Activated naive CD4-positive, alpha-beta T cell (primary cell): ENCODE measurements at places on chromosomes 3 and 15.

GRCh38 chr15:40420071-40420713 is 14.6 kb downstream of the IVD start:
- DNase-seq: no peak

DNA sequence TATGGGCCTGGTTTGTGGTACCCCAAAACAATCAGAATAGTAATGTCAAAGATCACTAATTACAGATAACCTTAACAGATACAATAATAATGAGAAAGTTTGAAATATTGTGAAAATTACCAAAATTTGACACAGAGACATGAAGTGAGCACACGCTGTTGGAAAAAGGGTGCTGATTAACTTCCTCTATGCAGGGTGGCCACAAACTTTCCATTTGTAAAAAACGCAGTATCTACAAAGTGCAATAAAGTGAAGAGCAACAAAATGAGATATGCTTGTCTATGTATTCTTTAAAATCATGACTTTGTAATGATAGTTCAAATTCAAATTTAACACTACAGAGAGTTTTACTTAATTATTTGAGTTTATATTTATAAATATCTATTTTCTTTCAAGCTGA is 7.6 kb upstream of the TIGIT start:
- DNase-seq: no peak

- no peak for DNase-seq
These were observed 85.8 kb downstream of the PPCDC start for GRCh38 chr15:75109021-75109735.

- DNase-seq: no peak
These were observed 42.3 kb downstream of the MITF start for GRCh38 chr3:69781593-69781992.

DNA sequence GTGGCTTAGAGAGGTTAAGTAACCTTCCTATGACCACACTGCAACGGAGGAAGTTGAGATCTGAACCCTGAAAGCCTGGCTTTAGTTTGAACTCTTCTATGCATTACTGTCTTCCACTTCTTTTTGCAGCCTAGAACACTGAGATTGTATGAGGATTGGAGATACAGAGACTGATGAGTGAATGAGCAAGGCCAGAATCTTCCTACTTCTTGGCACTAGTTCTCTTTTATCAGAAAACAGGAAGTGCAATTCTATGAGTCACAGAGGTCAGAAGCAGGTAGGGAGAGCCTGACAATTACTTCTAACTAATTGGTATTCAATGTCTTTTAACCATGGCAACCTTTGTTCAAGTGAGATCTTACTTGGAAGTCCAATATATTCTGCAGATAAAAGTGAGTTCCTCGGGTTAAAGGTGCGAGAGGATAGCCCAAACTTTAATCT is 219.0 kb downstream of the SHQ1 start:
- no peak for DNase-seq

- no peak for DNase-seq
These were observed 29.4 kb downstream of the AADAC start for GRCh38 chr3:151843275-151843674.

GRCh38 chr15:85620690-85621049 is 174.1 kb downstream of the KLHL25 start:
- DNase-seq: no peak

- DNase-seq: peak; percentile 61
These were observed 8.4 kb upstream of the GNAI2 start for GRCh38 chr3:50227390-50228183.

DNA sequence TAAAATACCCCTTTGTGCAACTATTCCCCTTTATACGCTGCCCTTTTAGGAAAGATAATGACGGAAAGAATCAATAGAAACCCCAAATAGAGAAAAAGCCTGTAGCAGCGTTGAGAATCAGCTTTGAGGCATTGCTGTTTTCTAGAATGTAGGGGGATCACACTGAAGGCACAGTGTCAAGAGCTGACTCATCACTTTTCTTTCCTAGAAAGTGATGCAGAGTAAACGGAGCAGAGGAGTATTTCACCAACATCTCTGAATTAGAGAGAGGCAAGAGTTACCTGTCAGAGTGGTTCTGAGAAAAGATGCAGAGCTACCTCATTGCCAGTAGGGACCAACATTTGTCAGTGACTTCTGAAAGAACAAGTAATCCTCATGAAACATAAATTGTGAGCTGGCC is 269.8 kb upstream of the TMC3 start:
- DNase-seq: no peak

- no peak for DNase-seq
These were observed 41.9 kb upstream of the TUBGCP5 start for GRCh38 chr15:23081271-23081670.

- no peak for DNase-seq
These were observed 242.3 kb downstream of the LPP start for GRCh38 chr3:188396251-188396650.

GRCh38 chr3:60010781-60011180 is 961.0 kb upstream of the CFAP20DC start:
- DNase-seq: no peak

DNA sequence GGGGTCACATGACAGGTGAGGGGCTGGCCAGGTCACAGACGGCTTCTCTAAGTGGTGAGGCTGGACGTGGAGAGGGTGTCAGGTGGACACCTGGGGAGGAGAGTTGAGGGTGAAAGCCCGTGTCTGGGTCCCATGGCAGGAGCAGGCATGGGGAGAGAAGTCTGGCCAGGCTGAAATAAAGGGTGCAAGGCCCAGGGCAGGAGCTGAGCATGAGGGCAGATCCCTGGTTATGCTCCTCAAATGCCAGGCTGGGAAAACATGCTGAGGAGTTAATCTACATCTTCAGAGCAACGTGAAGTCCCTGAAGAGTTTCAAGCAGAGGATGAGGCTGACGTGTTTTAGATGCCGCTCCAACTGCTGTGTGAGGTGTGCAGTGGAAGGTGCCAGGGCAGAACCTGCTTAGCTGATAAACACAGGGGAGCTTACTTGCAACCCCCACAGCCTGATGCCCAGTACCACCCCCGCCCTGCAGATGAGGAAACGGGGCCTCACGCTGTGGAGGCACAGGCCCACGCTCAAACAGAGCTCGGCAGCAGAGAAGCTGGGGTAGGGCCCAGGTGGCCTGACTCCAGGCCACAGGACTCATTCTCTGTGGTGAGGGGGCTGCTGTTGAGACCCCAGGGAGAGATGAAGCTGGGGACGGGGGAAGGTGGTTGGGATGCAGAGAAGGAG is 40.5 kb downstream of the HCN4 start:
- DNase-seq: no peak

DNA sequence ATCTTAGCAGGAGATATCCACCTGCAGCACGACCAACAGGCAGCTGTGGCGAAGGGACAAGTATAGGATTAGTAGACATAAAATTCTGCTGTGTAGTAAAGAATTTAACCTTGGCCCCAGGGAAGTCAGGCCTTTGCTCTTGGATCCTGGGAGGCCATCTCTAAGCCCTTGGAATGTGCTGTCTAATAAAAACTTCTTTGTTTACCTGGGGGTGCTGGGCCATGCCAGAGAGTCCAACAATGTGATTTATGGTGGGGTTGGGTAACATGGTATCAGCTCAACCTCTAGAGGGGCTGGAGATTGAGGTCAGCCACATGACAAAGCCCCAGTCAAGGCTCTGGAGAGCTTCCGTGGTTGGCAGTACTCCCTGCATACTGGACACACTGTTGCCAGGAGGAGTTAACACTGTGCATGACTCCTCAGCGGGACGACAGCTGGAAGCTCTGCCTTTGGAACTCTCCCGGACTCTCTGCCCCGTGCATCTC is 52.4 kb downstream of the HEG1 start:
- no peak for DNase-seq

DNA sequence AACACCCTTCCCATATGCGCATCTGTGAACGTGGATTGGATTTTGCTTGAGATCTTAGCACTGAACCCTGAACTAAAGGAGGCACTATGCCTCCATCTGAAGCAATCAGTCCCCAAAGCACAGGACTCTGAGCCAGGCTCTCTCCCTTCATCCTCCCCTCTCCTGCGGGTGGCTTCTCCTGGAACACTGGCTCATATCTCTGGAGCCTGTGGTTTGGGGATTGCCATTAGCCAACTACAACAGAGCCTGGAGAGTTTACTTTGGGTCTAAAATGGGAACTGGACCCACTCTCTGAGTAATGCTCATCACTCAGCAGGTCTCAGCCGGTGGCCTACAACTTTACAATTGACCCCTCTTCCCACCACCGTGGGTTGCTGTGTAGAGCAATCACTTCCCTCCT is 190.8 kb upstream of the HES1 start:
- DNase-seq: no peak

DNA sequence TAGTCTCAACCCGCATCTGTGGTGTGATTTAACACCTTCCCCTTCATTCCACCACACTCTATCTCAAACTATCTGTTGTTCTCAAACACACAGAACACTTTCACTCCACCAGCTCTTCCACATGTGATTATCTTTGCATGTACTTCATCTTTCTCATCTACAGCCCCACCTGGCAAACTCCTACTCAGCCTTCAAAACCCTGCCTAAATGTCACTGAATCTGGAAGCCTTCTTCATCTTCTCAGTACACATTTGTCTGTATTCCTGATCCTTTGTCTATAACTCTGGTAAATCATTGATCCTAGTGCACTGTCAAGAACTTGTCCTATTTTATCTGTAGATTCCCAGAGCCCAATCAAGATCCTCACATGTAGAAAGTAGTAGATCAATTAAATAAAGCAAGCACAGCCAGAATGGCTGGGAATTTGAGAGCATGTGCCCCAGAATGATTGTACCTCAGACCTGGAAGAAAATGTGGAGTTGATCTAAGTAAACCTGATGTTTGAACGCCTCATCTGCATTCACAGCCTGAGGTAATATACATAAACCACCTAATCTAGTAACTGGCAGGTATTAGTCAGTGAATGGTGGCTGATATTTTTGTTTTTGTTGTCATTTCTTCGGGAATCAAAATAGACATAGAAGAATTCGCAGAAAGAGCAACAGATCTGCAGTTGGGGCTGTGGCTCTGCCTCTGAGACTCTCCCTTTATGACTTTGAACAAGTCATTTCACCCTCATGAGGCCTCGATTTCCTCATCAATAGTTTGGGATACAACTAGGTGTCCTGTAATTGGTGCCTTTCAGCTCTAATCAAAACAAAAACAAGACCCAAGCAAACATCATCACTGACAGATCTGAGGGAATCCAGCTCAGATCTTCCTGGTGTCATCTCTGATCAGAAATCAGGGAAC is 28.0 kb upstream of the MAGEF1 start:
- no peak for DNase-seq

DNA sequence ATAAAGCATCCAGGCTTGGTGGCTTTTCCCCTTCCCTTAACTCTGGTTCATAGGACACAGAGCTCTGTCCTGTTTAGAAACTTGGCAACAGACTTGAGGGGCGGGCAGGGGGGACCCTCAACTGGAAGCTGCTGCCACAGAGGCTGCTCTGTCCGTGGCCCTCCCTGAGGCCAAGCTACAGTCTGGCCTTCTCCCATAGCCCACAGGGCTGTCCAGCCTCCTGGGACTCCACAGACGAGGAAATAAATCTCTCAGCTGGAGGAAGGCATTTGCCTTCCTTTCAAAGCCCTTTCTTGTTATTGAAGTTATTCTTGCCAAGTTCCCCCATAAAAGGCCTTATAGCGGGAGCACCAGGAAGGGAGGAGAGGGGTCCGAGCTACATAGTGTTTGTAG is 248.8 kb upstream of the TPM1 start:
- DNase-seq: no peak

DNA sequence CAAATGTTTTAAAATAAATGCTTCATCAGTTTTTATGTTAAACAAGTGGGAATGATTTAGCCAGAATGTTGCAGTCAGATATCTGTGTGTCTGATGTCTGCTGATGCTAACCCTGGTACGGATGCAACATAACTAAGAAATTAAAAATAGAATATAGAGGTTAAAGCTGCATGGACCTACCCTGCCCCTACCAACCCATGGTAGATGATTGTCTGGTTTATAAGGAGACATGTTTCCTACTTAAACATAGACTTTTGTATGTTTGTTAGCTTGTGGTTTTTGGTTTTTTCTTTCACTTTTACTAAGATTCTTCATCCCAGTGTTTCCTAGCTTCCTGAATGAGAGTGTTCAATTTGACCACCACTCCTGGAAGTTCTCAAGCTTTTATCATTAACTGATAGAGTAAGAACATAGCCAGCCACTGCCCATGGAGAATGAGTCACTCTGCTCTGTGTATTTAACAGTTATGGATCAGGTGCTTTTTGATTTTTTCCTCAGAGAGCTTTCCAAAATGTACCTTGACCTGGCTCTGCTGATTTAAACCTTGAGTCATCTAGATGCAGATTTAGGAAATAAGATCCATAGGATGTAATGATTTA is 70.7 kb upstream of the VEPH1 start:
- no peak for DNase-seq

DNA sequence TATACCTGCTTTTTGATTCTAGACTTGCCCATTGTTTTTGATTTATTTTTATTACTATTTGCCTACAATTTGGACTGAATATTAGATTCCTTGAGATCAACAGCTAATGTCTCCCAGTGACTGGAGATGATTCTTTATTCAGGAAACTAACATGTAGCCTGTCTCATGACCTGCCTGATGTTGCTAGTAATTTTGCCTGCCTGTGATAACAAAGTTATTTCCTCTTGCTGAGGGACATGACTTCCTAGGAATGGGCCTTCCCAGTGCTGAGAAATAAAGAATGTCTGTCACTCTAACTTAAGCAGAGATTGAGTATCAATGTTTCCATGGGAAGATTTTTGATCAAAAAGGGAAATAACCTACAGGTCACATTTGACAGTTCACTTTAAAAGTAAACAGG is 13.4 kb upstream of the NPHP3 start:
- no peak for DNase-seq

GRCh38 chr3:179606534-179607085 is 2.0 kb downstream of the NDUFB5 start:
- DNase-seq: no peak

- DNase-seq: no peak
These were observed 49.8 kb upstream of the DCLK3 start for GRCh38 chr3:36814066-36814717.

DNA sequence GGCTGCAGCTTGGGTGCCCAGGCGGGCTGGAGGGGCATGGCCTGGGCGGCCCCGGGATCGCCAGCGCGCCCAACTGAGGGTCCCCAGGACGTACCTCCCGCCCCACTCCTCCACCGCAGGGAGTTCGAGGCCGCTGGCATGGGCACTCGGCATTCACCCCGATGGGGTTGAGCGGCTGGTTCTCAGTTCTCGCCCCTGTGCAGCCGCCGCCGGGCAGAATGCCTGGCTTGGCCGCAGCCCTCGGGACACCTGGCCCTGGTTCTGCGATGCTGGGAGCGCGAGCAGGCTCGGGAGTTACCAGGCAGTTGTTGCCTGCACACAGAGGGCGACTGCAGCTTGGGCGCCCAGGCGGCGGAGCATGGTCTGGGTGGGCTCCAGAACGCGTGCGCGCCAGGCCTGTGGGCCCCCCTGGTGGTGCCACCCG is 121.4 kb downstream of the LMLN start:
- DNase-seq: no peak

DNA sequence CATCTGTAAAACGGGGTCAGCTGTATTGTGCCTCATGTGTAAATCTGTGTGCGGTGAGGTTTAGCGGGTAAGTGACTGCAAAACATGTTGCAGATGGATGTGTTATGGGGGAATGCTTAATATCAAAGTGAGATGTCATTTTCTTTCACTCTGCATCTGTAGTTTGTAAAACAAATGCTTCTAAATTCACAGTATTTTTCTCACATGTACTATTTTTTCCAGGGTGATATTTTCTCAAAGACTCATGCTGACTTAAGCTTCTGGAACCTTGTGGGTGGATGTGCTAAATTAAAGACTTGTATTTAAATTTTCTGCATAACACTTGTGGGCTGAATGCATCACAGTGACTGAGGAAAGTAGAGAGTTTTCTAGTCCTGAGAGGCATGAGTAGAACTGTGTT is 115.2 kb upstream of the TP63 start:
- DNase-seq: no peak
